ENCODE measurements at places on chromosomes 5 and 9.

GRCh38 chr5:15366676-15367391 lies 133.1 kb upstream of the FBXL7 start:
- DNase-seq: no peak

- DNase-seq: no peak
Observed at GRCh38 chr5:65796751-65797316, 74.8 kb downstream of the NLN start.

DNA sequence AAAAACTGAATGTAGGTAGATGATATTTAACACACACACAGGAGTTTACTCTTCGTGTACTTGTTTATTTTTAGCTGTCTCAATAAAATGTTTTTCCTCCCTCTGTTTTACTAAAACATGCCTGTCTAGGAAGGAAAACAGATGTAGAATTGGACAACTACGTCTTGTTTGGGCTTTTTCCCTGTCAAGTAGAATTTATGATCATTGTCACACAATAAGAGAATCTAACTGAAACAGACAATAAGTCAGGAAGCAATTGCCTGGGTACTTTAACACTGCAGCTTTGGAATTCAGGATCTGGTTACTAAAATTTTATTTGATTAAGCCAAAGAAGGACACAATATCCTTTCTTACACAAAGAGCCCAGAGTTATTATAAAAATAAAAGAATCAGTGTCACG lies 164.2 kb downstream of the ZDHHC21 start:
- DNase-seq: no peak

GRCh38 chr5:10994091-10994986 lies 233.3 kb upstream of the DAP start:
- DNase-seq: no peak

DNA sequence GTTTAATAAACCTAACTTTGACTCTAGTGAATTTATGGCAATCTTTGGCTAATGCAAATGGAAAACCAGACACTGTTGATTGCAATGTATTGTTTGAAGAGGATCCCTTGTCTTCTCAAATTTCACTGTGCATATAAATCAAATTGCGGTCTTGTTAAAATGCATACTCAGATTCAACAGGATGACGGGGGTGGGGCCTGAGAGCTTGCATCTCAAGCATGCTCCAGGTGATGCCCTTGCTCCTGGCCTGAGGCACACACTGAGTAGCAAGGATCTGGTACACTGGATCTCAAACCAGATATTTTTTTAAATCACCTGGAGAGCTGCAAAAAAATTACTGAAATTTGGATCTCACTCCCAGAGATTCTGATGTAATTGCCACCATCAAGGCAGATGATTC lies 463.7 kb downstream of the DNAH5 start:
- no peak for DNase-seq

DNA sequence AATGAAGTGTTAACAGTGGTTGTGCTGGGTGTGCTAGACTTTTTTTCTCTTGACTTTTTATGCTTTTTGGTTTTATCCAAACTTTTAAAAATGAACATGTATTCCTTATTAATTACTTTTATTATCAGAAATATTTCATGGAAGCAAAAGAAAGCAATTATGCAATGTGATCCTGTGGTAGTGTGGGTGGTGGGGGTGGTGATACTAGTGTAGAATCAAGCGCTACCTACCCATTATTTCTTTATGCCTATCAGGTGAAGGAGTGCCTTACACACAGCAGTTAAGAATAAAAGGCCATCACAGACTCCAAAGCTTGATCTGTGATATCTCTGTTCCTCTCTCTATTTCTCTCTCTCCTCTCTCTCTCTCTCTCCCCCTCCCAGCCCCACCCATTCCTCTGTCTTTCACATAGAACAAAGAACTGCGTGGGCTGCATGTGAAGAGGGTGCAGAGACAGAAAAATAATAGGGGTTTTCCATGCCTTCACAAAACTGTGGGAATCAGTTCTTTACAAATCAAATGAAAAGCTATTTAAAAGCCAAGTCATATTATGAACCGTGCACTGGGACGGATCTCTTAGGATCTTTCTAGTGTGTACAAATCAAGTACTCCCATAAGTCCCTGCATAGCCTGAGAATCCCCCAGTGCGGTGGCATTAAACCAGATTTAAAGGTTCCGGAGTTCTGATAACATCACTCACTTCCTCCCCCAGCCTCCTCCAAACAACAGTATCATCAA lies 351.2 kb downstream of the RAB3C start:
- DNase-seq: no peak
